Erythroblast (primary cell): ENCODE measurements at places on chromosomes 3 and 15.

- DNase-seq = peak; percentile 69
Measured at GRCh38 chr3:170418422-170419398, at the start of gene CLDN11. CLDN11 (plus strand) TSS chr3:170418868; CDS start chr3:170419067, 199 bp downstream.

- DNase-seq = no peak
Measured at GRCh38 chr3:104460477-104461406, 906.0 kb upstream of the ALCAM start.

GRCh38 chr3:11718637-11719405 lies 75.1 kb upstream of the VGLL4 start:
- peak; percentile 25 for DNase-seq

GRCh38 chr3:15390460-15390859 lies 36.9 kb downstream of the METTL6 start:
- no peak for DNase-seq
